ENCODE measurements at places on chromosomes 3 and 15.

GRCh38 chr3:62732183-62732904 lies 142.9 kb downstream of the CADPS start:
- DNase-seq, result no peak

GRCh38 chr15:47340571-47340920 lies 376.8 kb upstream of the SEMA6D start:
- DNase-seq, result no peak

DNA sequence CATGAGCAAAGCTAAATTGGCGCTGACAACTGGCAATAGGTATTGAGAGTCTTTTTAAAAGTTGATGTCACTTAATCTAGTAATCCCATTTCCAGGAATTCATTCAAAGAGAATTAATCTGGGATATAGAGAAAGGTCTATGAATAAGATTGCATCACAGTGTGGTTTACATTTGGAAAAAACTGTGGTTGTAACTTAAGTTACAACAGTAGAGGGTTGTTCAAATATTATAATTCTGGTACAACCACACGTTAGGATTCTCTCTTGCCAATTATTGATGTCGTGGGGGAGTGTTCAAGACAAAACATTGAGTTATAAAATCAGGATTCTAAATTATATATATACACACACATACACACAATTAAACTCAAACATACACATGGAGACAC lies 79.8 kb downstream of the LIPC start:
- DNase-seq, result no peak

DNA sequence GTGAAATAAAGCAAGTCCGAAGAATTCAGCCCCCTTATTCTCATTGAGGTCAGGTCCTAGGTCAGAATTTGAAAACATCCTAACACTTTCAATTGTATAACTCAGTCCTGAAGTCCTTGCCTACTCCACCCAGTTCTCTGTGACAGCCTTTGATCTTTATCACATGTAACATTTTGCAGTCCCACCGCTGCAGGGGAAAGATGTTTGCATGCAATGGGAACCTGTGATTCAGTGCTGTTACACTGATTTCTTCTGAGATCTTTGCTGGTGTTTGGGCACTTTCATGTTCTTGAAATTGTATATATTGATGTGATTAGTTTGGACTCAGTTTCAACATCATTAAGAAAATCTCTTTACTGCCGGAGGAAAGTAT lies 18.0 kb upstream of the SECISBP2L start:
- no peak for DNase-seq

- no peak for DNase-seq
These were observed 25.4 kb upstream of the THRB start for GRCh38 chr3:24520101-24520495.

GRCh38 chr3:109804697-109805096 lies 467.4 kb upstream of the DPPA4 start:
- DNase-seq, result no peak

DNA sequence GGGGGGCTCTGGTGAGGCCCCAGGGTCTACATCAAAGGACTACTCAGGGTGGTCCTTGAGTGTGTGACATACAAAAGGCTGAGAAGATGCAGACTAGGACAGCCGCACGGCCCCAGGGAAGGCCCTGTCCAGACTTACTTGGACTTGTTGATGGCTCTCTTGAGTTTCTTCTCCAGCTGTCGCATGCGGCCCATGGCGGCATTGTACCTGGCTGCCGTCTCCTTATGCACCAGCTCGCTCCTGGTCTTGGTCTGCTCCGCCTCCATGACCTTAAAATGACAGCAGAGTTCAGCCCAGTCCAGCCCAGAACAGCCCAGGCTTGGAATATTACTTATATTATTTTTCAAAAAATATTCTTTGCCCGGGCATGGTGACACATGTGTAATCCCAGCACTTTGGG lies 56.0 kb downstream of the CAPN7 start:
- no peak for DNase-seq

DNA sequence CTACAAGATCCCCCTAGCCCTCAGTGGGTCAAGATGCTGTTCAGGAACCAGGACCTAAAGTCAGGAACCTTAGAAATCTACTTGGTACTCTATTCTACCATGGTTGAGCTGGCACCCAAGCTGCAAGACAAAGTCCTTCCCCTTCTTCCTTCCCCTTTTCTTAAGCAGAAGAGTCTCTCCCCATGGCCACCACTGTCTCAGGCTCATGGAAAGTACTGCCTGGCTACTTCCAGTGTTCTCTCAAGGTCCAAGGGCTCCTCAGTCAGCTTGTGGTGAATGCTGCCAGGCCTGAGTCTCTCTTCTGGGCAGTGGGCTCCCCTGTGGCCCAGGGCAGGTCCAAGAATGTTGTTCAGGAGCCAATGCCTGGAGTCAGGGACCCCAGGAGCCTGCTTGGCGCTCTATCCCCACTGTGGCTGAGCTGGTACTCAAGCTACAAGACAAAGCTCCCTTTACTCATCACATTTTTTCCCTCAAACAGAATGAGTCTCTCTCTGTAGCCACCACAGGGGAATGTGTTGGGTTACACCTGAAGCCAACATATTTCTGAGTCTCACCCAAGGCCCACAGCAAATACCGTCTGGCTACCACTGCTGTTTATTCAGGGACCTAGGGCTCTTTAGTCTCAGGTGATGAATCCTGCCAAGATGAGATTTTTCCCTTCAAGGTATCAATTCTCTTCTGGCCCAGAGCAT lies 18.1 kb upstream of the SLC27A2 start:
- no peak for DNase-seq

GRCh38 chr15:25331404-25331803 lies 107.4 kb downstream of the UBE3A start:
- no peak for DNase-seq

DNA sequence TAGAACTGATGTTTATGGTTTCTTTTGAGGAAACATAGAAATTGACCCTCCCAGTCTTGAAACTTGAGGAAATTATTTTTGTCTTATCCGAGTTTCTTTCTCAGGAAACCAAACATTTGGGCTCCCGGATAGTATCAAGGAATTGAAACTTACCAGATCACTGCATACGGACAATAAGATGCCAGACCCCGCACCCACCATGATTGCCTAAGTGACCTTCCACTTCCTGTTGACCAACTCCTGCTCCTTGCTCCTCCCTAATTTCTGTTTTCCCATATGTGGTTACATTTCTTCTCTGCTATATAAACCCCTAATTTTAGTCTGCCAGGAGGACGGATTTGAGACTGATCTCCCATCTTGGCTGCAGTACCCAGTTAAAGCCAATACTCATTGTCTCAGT lies 118.4 kb upstream of the TPRG1 start:
- DNase-seq, result no peak

DNA sequence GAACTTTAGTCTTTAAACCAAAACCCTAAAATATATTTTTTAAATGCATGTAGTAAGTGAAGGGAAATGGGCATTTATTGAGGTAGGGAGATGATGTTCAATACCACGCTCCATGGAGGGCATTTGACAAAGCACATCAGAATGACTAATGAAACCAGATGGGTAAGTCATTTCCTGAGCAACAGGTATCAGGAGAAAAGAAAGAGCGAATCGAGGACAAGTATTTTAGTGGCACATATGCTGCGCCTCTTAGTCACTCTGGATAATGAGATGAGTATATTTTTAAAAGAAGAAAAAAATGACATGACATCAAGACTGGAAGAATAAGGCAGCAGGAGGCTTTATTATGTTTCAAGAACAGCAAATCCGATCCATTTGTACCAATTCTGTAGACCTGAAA lies 129.0 kb upstream of the ARHGEF3 start:
- no peak for DNase-seq

GRCh38 chr15:25682340-25682739 lies 180.8 kb downstream of the ATP10A start:
- DNase-seq, result no peak

- no peak for DNase-seq
These were observed 200.7 kb upstream of the SEMA6D start for GRCh38 chr15:47516558-47516957.

GRCh38 chr3:26141296-26141695 lies 351.4 kb downstream of the OXSM start:
- no peak for DNase-seq

DNA sequence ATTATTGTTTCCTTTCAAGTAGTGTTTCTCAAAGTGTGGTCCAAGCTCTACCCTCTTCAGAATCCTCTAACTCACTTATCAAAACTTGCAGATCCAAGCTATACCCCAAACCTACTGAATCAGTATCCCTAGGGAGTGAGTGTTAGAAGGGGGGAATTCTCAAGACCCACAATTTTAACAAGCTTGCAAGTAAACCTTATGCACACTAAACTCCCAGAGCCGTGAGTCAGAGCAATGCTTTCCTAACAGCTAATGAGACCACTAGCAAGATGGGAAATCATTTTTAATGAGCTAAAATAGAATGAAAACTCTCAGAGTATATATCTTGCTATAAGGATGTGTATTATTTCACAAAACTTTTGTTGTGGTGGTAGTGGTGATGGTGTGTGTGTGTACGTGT lies 41.1 kb upstream of the SRGAP3 start:
- DNase-seq, result no peak

GRCh38 chr15:59994888-59995557 lies 9.1 kb upstream of the FOXB1 start:
- no peak for DNase-seq

DNA sequence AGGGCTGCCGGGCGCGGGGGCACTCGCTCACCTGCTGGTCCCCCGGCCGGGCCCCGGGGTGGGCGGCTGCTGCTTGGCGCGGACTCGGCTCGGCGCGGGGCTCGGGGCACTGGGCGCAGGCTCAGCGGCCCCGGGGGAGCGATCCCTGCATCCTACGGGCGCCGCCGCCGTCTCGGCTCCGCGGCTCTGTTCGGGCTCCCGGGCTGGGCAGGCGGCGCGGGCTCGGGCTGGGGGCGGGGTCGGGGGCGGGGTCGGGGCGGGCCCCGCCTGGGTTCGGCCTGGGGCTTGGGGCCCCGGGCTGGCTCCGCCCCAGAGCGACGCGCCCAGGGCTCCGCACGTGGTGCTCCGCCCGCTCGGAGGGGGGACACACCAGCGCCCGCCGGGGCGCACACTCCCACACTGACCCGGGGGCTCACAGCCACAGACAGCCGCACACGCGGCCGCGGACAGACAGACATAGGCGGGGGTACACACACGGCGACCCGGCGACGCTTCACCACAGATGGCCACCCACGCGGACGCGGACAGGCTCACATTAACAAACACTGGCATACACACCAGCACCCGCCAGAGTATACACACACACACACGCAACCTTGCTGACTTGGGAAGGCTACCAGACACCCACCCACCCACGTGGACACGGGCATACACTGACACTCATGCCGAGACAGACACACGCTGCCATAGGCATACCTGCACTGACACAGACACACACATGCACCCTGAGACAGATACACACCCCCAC lies at the start of gene SCN5A:
TSS of gene SCN5A (minus strand) at position 188 of the 748 bp plus-strand sequence. CDS start 16,380 bp downstream, outside the sequence.
- DNase-seq, result no peak

Measured in stimulated activated CD8-positive, alpha-beta memory T cell treated with anti-CD3 and anti-CD28 coated beads, Interleukin-7, amount 100 ng/mL, for 1 hour (primary cell).